ENCODE measurements at places on chromosomes 6 and 20. TPM values are rescaled to one million over a fixed set of nuclear protein-coding genes. Genes with fewer than 3 reads are reported as not detected.

STMND1 gene
- total RNA-seq = not detected

GRCh38 chr20:63441136-63442099 lies 31.0 kb downstream of the KCNQ2 start:
- no peaks in the 10 kb centered on the region for H3K36me3 ChIP-seq
- H3K27ac ChIP-seq = no peak overlapping the region
- no peak overlapping the region for H3K4me3 ChIP-seq
- H3K27me3 ChIP-seq = no peaks in the 10 kb centered on the region

ATF6B gene
- total RNA-seq = 48.1 TPM

- peak overlapping the region; percentile 83 for H3K4me3 ChIP-seq
- H3K4me1 ChIP-seq = peaks cover 12% of the 10 kb centered on the region
- H3K27me3 ChIP-seq = no peaks in the 10 kb centered on the region
- H3K27ac ChIP-seq = no peak overlapping the region
- peaks cover 6% of the 10 kb centered on the region for H3K36me3 ChIP-seq
Observed at GRCh38 chr6:7112171-7112570, 4.4 kb downstream of the RREB1 start.

HLA-DMA gene
- 6.1 TPM for total RNA-seq

- no peak overlapping the region for H3K27ac ChIP-seq
- H3K4me3 ChIP-seq = no peak overlapping the region
- no peaks in the 10 kb centered on the region for H3K27me3 ChIP-seq
Observed at GRCh38 chr6:87378947-87379346, 28.8 kb upstream of the CFAP206 start.

NDRG3 gene
- total RNA-seq = 24.6 TPM

Data from endodermal cell (in vitro differentiated cells).